ENCODE measurements at places on chromosomes 2 and 18.

DNA sequence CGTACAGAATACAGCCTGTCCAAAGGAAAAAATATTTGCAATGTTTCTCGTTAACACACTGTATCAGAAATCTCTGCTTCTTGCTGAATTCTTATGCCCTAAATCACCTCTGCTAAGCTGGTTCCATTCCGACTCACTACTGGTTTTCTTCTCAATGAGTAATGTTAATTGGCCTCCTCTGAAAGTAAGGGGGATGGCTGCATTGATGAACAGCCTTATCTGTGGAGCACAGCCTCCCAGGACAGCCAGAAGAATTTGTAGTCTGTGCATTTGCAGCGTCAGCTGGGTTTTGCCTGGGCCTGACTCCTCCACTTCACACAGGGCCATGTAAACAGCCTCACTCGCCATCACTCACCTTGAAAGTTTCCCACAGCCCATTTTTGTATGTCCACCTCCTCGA lies 127.7 kb downstream of the RNF152 start:
- DNase-seq, result no peak

DNA sequence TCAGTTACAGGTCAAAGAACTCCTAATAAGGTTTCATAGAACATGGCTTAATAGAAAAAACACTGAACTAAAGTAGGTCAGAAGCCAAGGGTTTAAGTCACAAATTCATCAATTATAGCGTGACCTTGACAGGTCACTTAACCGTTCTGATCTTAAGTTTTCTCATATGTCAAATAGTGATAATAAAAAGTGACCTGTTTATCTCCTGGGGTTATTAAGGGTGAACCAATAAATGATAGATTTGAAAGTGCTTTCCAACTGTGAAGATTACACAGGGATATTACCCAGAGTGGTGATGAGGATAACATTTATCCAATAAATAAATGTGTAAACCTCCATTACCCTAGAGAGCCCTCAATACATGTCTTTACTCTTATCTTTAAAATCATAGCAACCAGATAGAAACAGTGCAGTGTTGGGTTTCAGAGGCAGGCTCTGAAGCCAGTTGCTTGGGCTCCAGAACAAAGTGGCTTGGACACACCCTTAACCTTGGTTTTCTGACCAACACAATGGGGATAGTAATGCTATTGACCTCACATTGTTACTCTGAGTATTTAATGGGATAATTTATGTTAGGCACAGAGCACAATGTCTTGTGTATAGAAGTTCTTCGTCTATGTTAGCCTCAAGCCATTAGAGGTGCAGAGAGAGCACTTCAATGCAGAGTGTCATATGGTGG lies 48.6 kb downstream of the KLHL14 start:
- no peak for DNase-seq

DNA sequence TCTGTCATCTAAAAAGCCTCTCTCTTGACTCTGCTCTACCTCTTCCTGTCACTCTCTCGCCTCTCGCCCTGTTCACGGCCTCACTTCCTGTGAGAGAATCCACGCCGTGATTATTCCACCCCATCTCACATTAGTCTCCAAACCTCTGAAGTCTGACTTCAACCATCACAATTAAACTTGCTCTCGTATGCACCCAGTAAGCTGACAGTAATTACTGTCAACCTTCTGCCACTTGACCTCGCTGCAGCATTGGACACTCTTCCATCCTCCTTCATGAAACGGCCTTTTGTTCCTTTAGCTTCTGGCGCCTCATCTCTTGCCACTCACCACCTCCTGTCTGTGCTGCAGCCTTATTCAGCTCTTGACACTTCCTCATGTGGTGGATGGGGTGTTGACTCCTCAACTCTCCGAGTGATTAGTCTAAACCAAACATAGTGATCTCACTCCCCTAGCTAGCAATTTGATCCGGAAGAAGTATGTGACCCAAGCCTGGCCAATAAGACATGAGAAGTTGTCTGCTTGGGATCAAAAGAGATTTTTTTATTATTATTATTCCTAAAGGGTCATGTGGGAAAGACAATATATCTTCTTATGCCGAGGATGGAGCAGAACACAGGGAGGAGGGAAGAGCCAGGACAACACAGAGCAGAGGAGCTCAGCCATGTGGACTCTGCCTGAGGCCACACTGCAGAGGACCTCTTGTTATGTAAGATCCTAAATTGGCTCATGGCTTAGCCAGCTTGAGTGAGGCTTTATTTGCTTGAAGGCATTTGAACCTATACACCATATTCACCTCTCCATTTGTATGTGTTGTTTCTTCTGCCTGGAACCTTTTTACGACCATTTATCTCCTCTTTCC lies 38.4 kb upstream of the MYO1B start:
- no peak for DNase-seq

GRCh38 chr18:79802298-79802697 lies 4.6 kb downstream of the KCNG2 start:
- DNase-seq, result no peak

DNA sequence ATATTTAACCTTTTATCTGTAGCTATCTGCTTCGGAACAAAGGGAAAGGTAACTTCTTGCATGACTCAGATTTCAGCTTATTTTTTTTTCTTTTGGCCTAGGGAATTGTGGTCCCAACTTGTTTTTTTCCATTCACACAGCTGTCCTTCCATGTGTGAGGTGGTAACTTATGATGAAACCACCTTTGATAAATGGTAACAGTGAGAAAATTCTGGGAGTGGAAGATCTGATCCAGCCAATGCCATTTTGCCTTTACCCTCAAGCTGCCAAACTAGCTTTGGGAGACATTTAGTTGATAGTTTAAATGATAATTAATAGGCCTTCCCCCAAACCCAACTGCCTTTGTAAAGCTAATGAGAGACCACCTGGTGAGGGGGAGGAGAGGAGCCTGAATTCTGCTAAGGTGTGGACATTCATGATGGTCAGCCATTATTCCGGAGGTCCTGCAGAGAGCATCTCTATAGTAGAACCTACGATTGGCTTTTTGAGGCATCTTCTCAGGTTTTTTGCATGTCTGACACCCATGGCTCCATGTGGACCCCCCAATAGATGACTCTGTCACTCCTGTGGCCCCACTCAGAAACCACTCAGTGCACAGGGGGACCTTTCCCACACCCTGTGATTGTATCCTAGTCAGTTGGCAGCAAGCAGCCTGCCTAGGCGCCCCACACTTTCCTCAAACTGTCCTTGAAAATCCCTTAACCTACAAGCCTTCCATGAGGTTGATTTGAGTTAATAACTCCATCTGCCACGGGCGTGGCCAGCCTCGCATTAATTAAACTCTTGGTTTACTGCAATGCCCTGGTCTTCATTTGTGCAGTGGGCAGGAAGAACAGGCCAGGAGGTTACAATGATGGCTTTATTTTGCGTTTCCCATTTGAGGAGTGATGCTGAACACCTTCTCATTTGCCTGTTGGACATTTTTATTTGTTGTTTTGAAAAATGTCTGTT lies 263.5 kb upstream of the PXDN start:
- DNase-seq, result no peak

DNA sequence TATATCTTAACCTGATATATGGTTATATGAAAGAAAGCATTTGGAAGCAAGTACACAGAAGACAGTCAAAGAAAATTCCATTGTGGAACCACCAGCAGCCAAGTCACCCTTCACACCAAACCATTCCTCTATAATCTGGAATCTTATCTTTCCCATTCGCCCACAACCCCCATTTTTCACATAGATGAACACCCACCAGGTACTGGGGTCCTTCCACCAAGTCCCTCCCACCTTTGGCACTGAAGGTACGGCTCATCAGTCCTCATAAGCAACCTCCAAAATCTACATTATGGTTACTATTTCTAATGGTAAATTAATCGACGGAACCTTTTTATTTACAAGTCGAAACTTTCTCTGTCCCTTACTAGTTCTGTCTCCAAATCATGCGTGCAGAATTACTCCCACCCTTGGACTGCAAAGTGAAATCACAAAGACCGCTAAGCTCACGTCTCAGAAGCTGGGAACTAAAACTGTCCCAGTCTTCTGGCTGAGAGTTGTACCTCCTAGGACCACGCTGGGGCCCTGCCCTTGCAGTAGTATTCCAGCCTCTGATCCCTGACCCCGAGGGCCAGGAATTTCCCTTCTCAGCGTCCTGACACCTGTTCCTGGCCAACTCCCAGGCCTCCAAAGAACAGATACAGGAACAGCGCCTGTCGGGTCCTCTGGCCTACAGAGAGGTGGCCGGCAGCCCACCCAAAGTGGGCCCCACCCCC lies 702 bp downstream of the OLA1 start:
- no peak for DNase-seq

GRCh38 chr2:174765576-174765975 lies 1.3 kb upstream of the CHRNA1 start:
- no peak for DNase-seq

DNA sequence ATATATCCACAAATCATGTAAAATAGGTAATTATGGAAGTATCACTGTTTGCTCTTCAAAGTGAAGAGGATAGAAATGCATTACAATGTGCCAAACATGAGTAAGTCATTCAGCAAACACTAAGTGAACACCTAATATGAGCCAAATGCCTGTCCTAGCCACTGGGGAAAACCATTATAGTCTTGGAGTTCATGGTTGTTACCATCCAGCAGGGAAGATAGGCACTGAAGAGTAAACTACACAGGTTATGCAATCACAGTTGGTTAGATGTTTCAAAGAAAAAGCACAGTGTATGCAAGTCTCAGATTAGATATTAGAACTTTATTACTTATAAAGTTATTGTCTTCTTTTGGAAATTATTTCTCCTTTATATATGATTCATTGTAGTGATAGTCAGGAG lies 3.9 kb upstream of the SERPINB2 start:
- no peak for DNase-seq

- no peak for DNase-seq
Measured at GRCh38 chr2:179106676-179107428, 56.9 kb upstream of the CCDC141 start.

DNA sequence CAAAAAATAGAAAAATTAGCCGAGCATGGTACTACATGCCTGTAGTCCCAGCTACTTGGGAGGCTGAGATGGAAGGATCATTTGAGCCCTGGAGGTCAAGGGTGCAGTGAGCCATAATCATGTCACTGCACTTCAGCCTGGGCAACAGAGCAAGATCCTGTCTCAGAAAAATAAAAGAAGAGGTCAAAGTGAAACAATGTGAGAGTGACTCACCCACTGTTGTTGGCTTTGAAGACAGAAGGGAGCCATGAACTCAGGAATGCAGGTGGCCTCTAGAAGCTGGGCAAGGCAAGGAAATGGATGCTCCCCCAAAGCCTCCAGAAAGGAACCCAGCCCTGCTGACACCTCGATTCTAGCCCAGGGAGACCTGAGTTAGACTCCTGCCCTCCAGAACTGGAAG lies 3.7 kb upstream of the TMEM214 start:
- no peak for DNase-seq

DNA sequence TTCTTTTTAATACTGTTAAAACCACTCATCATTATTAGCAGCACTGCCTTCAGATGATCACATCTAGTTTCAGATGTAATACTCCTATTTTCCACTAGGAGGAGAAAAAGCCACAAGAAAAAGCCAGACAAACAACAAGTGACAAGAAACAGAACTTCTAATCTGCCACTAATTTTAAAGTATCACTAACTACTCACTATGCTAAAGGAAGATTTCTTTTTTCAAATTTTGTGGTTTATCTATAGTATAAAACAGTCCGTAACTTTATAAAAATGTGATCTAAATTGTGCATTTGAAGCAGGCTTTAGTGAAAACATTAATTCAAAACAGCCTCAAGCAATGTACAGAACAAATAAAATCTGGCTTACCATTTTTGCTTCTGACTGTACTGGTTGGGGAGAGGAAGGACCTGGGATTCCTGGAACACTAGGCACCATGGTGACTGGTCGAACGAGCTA lies 56.8 kb downstream of the ATF2 start:
- DNase-seq, result no peak

GRCh38 chr18:45386041-45386655 lies 229.1 kb upstream of the SLC14A2 start:
- DNase-seq, result no peak

GRCh38 chr2:131105950-131106801 lies 1.0 kb downstream of the PLEKHB2 start:
- DNase-seq, result no peak

GRCh38 chr2:36482576-36483214 lies 115.3 kb downstream of the FEZ2 start:
- no peak for DNase-seq

GRCh38 chr2:198890490-198890889 lies 567.2 kb downstream of the SATB2 start:
- DNase-seq, result no peak

- DNase-seq, result no peak
Measured at GRCh38 chr2:43049836-43050801, 176.3 kb downstream of the ZFP36L2 start.

GRCh38 chr18:11147962-11148679 lies 1.2 kb downstream of the PIEZO2 start:
- DNase-seq, result no peak

DNA sequence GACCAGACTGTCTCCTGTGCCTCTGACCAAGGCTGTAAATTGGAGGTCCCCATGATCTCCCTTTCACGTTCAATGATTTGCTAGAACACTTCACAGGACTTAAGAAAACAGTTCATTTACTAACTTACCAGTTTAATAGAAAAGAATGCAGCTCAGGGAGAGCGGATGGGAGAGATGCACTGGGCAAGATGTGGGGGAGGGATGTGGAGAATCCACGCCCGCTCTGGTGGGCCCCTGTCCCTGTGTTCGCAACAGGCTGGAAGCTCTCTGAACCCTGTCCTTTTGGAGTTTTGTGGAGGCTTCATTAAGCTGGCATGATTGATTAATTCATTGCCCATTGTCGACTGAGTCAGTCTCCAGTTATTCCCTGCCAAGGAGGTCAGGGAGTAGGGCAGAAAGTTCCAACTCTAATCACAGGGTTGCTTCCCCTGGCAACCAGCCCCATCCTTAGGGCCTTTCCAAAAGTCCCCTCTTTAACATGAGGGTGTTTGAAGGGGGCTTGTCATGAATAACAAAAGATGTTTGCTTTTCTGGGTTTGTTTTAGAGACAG lies 257.1 kb downstream of the ACKR3 start:
- no peak for DNase-seq

DNA sequence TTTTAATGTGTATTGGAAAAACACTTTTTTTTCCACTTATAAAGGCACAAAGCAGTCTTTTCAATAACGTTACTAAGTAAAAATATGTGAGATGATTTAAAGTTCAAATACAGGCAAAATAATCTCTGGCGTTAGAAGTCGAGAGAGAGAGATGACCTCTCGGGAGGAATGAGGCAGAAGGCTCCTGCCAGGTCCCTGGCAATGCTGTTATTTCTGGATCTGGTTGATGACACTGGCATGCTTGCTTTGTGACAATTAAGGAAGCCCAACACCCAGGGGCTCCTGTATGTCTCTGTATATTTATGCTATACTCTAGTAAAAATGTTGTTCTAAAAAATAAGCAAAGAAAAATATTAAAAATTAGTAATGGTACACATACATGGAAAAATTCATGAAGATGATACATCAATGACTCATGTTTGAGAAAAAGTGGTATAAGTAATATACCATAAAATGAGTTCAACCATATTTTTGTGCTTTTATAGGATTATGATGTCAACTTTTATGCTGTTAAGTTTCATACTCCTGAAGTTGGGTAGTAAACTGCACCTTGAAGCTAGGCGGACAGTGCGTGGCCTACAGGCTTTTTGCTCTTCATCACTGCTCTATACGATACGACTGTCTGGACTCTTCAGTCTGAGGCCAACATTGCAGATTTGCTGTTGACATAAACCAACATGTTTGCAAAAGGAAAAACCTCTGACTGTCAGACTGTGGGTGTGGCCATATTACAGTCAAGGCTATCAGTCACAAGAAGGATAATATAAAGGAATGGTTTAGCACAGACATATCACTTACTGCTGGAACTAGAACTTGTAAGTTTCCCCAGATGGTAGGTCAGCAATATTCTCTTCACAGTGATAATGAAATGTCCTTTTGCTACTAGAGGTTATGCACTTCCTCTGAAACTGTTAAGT lies 19.8 kb downstream of the VPS4B start:
- DNase-seq, result no peak

All from stimulated activated CD8-positive, alpha-beta memory T cell treated with anti-CD3 and anti-CD28 coated beads, Interleukin-4, amount 100 ng/mL, for 1 hour (primary cell).